AG20443 (cell line): ENCODE measurements at places on chromosomes 6 and 20.

GRCh38 chr20:5442101-5442500 lies 125.3 kb upstream of the PROKR2 start:
- DNase-seq: no peak

GRCh38 chr6:90008908-90009501 lies 114.7 kb downstream of the GJA10 start:
- no peak for DNase-seq

DNA sequence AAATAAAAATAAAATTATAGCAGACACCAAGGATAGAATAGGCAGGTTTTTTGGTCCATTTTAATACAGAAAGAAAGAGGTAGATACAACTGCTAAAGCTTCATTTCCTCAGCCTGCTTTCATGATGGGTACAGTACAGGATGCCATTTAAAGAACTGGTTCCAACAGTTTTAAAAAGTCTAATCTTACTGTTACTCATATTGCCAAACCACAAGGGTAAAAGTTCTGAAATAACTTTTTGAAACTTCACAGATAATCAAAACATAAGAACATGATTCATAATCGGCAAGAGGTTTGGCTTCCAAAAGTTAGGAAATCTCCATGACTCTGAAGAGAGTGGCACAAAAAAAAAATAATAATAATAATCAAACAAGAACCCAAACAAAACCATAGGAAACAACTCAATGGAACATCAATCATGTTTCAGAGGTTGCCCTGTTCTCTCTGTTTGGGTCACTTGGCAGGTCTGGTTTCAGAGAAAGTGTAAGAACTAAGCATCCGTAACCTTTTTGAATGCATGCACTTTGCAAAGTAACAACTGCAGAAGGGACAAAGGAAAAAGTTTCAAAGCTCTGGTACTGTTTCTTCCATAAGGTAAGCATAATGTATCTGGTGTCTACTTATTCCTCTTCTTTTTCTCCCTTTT lies 79.7 kb downstream of the SMLR1 start:
- DNase-seq: peak; percentile 49

DNA sequence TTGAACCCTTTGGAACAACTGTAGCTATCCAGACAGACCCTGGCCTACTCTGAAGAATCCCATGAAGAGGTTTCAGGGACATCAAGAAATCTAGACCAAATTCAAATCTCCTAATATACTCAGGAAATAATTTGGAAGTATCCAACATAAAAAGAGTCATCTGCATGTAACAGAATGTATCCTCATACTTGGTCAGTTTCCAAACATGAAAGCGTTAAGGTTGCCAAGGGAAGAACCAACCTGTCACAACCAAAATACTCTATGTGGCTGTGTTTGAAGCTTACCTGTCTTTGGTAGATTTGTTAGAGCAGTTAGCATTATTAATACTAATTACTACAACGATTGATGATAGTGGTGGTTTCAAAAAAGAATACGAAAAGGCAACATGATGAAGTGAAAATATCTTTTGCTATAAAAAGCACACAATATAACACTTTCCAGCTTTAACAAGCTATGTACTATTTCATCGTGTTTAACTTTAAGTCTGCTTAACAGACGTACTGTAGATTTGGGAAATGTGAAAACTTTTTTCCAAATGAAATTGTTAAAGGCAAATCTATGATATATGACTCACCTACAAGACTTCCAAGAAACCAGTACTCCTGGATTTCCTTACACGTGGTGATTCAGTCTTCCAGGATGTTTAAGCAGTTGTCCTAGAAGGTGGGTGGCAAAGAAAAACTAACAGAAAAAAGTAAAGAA lies 46.6 kb upstream of the ENPP1 start:
- DNase-seq: peak; percentile 29

- DNase-seq: no peak
Measured at GRCh38 chr6:160111806-160112205, 9.8 kb upstream of the SLC22A1 start.

DNA sequence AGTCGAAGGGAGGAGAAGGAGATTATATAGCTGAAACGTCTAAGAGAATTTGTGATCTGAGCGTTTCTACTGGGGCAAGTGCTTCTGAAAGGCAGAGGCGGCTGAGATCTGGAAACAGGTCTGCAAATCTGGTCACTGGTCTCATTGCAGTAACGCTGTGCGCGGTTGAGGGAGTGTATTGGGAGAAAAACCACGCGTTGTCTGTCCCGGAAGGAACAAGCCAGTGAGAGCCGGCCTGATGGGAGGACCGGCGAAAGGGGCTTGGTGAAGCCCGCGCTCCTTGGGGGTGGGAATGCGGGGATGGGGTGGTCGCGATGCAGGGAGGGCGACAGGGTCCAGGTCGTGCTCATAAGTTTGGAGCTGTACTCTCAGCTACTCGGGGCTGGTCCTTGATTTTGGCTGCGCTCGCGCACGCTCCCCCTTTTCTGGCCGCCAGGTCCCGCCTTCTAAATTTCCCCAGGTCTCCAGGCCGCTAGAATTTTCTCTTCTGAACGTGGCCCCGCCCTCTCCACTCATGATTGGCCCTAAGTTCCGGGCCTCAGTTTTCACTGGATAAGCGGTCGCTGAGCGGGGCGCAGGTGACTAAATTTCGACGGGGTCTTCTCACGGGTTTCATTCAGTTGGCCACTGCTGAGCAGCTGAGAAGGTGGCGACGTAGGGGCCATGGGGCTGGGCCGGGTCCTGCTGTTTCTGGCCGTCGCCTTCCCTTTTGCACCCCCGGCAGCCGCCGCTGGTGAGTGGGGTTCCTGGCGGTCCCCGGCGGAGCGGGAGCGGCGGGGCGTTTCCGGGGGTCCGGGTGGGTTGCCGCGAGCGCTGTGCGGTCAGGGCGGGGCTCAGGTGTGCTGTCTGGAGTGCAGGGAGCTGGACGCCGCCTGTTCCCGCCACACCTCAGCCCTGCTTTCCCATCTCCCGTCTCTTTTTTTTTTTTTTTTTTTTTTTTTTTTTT lies at the start of gene MICB:
TSS of gene MICB (plus strand) at position 615 of the 946 bp plus-strand sequence. CDS start at position 664, 49 bp downstream.
- DNase-seq: peak; percentile 77

DNA sequence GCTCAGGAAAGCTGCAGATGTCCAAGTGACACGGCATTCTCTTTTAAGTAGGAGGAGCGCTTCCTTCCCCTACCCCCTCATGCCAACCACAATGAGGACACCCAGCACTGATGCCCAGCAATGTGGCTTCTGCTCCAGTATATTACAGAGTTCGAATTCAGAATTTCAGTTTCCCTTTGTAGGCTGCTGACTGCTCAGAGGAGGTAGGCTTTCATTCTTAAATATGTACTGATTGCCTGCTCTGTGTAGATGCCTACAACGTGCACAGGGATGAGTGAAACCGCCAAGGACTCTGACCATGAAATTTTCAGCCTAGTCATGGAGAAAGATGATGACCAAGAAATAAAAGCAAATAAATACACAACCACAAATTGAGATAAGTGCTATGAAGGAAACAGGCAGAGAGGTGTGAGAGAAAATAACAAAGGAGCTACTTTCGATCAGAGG lies 50.9 kb upstream of the TNFAIP3 start:
- no peak for DNase-seq

DNA sequence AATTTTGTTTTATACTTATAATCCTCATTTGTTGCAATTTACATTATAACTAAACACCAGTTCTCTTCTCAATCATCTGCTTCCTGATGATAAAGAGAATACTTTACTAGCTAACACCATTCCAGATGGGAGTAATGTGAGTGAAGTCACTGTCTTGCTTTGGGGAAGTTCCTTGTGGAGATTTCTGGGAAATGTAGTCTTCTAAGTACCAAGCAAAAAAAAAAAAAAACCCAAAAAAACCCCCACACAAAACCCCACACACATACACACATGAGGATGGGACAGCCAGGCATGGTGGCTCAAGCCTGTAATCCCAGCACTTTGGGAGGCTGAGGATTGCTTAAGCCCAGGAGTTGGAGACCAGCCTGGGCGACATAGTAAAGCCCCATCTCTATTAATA lies 2.2 kb upstream of the SNPH start:
- peak; percentile 47 for DNase-seq

- no peak for DNase-seq
Measured at GRCh38 chr6:56746767-56747504, 104.2 kb upstream of the DST start.

DNA sequence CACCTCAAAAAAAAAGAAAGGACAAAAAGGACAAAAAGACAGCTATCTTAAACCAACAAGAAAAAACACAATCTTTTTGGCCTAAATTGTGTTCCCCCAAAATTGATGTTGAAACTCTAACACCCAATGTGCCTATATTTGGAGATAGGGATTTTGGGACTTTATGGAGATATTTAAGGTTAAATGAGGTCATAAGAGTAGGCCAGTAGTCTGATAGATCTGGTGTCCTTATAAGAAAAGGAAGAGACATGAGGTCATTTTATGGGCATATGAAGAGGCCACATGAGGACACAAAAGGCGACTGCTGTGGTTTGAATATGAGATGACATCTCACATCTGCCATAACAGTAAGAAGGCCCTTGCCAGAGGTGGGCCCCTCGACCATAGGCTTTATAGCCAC lies 49.5 kb downstream of the TRIM38 start:
- no peak for DNase-seq

DNA sequence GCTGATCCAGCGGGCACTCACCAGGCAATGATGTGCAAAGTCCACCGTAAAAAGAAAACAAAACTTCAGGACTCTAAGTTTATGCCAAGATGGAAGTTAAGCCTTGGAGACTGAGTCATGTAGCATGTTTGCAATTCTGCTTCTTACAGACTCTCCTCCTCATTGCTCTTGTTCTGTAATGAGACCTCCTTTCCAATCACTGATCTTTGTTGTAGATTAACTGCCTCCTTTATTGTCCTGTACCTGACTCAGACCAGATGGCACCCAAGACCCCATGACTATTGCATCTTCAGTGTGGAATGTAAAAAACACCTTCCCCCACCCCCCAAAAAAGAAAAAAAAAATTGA lies 11.2 kb downstream of the NEU1 start:
- no peak for DNase-seq

DNA sequence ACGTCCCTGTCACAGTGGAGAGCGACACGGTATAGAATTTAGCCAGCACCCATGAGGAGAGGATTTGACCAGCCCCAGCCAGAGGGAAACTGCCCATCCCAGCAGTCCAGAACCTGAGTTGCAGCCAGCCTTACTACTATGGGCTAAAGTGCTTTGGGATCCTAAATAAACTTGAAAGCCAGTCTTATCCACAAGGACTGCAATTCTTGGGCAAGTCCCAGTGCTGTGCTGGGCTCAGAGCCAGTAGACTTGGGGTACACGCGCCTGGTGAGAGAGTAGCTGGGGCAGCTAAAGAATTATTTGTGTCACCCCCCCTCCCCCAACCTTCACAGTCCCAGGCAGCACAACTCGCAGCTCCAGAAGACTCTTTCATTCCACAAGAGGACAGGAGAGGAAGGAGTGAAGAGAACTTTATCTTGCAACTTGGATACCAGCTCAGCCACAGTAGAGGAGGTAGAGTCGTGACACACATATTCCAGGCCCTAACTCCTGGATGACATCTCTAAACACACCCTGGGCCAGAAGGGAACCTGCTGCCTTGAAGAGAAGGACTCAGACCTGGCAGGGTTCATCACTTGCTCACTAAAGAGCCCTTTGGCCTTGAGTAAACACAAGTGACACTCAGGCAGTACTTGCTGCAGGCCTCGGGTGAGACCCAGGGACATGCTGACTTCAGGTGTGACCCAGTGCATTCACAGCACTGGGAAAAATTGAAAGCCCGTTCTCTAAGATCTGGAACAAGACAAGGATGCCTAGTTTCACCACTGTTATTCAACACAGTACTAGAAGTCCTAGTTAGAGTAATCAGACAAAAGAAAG lies 100.3 kb downstream of the REV3L start:
- DNase-seq: no peak

DNA sequence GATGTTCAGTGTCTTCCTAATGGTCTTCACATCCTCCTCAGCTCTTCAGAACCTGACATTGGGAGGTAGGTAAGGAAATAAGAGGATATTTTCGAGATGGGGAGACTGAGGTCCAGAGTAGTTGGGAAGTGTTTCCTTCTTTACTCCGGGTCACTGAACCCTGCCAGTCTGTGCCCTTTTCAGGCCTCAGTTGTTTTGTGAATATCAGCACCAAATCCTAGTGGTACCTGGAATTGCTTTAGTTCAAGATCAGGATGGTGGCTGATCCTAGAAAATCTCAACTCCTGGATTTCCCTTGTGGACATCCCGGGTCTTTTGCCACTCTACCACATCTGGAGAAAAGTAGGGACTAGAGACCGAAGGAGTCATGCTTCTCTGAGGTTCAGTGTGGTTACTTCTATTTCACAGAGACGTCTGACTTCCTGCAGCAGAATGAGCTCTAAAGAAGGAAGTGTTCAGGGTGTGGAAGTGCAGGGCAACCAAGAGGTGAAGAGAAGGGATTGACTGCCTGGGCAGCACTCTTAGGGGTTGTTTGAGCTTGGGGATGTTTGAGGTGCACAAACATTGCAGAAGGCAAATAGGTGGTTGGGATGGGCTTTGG lies 995 bp downstream of the STK4 start:
- DNase-seq: no peak

DNA sequence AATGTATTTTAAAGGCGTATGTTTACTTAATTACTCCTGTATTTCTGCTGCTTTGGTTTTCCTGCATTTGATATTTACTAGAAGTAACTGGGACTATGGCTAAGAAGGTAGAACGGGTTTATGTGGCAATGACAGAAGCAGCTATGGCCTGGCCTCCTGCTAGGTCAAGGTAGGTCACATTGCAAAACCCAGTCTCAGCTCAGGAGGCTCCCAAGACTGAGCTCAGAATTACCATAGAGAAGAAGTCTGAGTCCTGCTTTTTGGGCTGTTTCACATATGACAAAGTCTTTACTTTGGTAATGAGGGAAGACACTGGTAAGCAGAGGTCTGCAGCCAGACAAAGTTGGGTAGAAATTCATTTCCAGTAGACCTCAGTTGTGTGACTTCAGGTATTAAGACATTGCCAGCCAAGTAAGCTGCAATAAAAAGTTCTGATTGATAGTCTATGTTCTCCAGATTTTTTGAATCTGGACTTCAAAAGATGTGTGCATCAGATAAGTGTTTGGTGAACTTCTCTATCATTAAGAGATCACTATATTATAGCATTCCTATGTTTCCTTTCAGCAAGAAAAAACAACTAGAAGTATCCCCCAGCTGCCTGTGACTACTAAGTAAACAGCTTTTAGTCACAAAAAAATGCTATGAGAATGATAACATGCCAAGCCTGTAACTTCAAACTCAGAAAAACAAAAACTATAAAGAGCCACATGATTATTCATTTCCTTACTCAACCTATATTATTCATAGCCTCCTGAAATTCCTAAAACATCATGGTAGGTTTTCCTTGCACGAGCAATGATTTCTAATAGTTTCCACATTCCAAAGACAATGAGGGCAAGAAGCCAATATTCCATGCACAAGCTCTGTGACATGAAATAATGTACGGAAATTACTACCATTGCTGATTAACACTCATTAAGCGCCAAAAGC lies 312.3 kb downstream of the HAO1 start:
- peak; percentile 16 for DNase-seq

- DNase-seq: no peak
Measured at GRCh38 chr20:3894796-3895195, 5.6 kb downstream of the PANK2 start.

DNA sequence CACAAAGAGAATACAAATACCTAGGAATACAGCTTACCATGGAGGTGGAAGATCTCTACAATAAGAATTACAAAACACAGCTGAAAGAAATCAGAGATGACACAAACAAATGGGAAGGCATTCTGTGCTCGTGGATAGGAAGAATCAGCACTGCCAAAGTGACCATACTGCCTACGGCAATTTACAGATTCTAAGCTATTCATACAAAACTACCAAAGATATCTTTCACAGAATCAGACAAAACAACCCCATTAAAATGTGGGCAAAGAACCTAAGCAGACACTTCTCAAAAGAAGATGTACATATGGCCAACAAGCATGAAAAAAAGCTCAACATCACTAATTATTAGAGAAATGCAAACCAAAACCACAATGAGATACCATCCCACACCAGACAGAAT lies 133.2 kb upstream of the SSTR4 start:
- no peak for DNase-seq

GRCh38 chr6:135372758-135373157 lies 124.8 kb downstream of the AHI1 start:
- no peak for DNase-seq
